ENCODE measurements at places on chromosomes 6 and 20.

GRCh38 chr6:143112084-143112768 lies 51.5 kb downstream of the AIG1 start:
- DNase-seq: no peak

- no peak for DNase-seq
Observed at GRCh38 chr6:89360415-89360999, 8.0 kb upstream of the UBE2J1 start.

- DNase-seq: no peak
Observed at GRCh38 chr6:41156001-41156400, 1.9 kb upstream of the TREML1 start.

GRCh38 chr20:17870086-17870740 lies 98.4 kb downstream of the SNX5 start:
- DNase-seq: no peak

GRCh38 chr20:16929756-16930155 lies 181.6 kb downstream of the OTOR start:
- no peak for DNase-seq

- no peak for DNase-seq
Observed at GRCh38 chr20:6654513-6655252, 112.8 kb upstream of the BMP2 start.

DNA sequence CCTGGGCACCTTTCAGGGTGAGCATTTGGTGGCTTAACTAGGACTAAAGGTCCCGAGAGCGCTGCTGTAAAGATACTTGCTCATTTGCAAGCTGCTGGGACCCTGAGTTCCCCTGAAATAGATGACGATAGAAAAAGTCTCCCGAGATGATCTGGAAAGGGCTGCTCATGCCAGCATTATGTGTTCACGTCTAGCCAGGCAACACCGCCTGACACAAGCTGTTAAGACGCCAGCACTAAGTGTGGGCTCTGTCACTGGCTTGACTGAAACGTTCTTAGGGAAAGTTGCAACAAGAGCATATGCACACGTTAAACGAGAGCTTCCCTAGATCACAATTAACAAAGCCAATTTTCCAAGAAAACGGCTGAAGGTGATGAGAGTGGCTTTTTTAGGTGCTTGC lies 113.7 kb downstream of the SLC23A2 start:
- no peak for DNase-seq

DNA sequence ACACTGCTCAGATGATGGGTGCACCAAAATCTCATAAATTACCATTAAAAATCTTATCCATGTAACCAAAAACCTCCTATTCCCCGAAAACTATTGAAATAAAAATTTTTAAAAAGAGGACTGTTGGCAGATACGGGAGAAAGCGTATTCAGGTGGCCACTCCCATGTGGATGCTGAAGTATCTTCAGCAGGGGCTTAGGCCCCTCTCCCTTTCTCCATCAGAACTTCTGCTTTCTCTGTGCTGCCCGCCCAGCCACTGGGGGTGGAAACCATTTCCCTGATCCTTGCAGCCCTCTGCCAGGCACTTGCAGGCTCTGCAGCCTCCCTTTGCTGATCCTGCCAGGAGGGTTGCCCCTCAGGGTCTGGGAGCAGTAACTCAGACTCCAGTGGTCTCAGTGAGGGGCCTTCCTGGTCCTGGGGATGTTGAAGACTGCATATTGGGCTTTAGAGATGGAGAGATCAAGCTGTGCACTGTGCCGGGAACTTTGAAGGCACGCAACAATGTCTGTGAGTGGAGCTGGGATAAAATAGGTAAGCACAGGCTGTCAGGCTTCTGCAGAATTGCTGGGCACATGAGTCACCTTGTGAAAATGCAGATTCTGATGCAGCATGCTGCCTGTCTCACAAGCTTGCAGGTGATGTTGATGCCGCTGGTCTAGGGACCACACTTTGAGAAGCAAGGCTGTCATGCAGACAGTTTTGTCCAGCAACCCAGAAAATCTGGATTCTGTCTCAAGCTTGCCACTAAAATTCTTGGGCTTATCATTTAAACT lies 59.6 kb downstream of the SLC24A3 start:
- DNase-seq: no peak
